Upper lobe of right lung (tissue), 1 donor: ENCODE measurements at places on chromosomes 5 and 9. TPM values are rescaled to one million over a fixed set of nuclear protein-coding genes. Genes with fewer than 3 reads are reported as not detected.

The KLHL9 gene
- total RNA-seq, result 22.2 TPM

The NEURL1B gene
- total RNA-seq, result 25.0 TPM

The GABRA6 gene
- total RNA-seq, result not detected

The N4BP3 gene
- total RNA-seq, result 5.2 TPM

The ANKRD31 gene
- 0.14 TPM for total RNA-seq

DNA sequence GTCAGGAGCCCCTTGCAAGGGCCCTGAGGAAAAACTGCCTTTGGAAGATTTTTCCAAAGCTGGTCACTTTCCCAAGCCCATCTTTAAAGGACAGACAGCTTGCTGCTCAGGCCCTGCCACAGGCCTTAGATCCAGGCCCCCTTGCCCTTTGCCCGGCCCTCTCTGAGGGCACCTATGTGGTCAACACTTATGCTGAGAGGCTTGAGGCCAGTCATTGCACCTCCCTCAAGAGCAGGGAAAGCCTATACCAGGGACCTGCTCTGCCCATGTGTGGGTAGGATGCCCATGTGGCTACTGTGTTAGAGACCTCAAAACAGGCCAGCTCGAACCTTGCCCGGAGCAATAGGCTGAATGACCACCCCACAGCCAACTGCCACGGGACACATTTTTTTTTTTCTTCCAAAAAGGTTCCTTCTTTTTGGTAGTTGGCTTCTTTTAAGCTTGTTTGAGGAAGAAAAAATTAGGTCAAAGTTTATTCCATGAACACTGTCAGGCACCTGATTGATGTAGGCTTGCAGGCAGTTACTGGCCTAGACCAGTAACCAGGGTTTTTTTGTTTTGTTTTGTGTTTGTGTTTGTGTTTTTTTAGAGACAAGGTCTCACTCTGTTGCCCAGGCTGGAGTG, 3.8 kb downstream of the TCF7 start:
- no peak for DNase-seq

- no peak for DNase-seq
These were observed 713.4 kb downstream of the CDH18 start for GRCh38 chr5:19274578-19274977.

DNA sequence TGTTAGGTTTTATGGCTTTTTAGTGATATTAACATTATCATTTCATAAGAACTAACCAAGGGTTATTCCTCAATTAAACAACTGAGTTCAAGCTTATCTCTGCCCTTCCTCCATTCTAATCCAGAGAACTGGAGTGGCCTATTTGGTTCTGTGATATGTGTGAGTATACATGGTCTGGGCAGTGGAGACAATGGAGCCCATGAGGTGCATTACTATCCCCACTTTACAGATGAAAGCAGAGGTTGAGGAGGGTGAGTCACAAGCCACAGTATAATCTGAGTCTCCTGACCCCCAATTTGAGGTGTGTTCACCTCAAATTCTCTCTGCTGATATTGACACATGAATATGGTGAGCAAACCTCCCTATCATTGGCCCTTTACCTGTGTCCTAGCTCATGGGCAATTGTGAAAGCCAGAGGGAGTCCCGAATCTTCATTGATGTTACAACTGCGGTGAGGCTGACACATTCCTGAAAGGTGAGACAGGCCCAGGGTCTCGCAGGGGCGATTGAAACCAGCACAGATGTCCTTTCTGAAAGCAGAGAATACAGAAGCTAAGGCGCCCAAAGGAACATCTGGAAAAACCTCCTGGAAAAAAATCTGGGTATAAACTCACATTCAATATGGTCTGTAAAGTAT, 217.2 kb downstream of the TARS1 start:
- no peak for DNase-seq

- peak; percentile 93 for DNase-seq
These were observed 56.4 kb upstream of the RPL26L1 start for GRCh38 chr5:172902497-172903472.

DNA sequence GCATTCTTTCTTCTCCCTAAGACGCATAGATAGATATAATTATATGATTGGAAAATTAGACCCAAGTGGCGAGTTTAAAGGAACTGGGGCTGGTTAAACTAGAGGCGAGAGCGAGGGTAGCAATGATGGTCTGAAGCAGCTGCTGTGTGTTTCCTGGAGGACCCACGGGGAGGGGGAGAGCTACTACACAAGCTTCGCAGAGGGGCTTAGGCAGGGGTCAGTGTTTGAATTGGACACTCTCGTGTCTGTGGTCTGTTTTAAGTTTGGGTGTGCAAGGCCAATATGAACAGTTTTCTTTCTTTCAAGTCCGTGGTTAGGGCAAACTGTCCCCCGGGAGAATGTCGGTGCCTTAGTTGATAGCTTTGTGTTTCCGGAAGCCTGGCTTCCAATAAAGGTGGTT, 43.1 kb downstream of the PDZD2 start:
- no peak for DNase-seq

DNA sequence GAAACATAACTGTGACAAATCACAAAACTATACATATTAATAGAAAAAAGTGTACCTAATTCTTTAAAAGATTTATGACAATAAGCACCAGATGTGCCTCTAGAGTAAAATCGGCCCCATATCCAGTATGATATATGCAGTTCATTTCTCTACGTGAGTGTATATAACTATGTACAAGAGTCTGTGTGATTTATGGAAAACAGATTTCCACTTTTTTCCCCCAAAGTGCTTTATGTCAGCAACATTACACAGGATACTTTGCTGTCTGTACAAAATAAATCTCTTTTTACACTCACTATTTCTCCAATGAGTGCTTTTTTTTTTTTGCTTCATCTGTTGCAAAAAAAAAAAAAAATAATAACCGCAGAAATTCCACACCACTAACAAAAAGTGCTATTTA, 298.8 kb upstream of the RFX3 start:
- no peak for DNase-seq

- no peak for DNase-seq
These were observed 8.9 kb upstream of the TOR4A start for GRCh38 chr9:137268538-137269201.

DNA sequence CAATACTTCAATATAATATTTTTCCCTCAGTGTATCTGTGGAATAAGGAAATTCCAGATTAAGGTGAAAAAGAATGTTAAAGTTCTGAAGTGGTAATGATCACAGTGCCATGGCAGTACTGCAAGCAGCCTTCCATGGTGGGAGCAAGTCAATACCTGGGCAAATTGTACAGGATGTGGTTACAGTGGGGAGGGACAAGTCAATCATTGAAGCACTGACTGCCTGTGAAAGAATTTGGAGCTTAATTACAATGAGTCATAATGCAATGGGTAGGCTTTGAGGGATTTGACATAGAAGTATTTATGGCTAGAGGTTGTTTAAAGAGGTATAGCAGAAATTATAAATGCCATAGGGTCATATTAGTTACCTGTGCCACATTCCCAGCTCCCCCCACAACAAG, 786.5 kb upstream of the ACO1 start:
- no peak for DNase-seq

GRCh38 chr5:146082798-146083197, 22.6 kb downstream of the PLAC8L1 start:
- no peak for DNase-seq

GRCh38 chr5:139644646-139645429, 3.3 kb upstream of the CXXC5 start:
- peak; percentile 16 for DNase-seq

- no peak for DNase-seq
These were observed 184.2 kb downstream of the EFNA5 start for GRCh38 chr5:107486489-107486888.
